ENCODE measurements at places on chromosomes 1 and 21. TPM values are rescaled to one million over a fixed set of nuclear protein-coding genes. Genes with fewer than 3 reads are reported as not detected.

Gene AMY1B
- total RNA-seq = not detected

Gene PKLR
- not detected for total RNA-seq

Gene S100PBP
- total RNA-seq = 7.9 TPM

Gene RHBDL2
- total RNA-seq = 8.5 TPM

GRCh38 chr21:45361033-45361997, 43.6 kb upstream of the COL18A1 start:
- DNase-seq = no peak
